ENCODE measurements at places on chromosomes 1 and 21.

- no peak for DNase-seq
Observed at GRCh38 chr1:151158751-151159251, 2.4 kb downstream of the TNFAIP8L2 start.

DNA sequence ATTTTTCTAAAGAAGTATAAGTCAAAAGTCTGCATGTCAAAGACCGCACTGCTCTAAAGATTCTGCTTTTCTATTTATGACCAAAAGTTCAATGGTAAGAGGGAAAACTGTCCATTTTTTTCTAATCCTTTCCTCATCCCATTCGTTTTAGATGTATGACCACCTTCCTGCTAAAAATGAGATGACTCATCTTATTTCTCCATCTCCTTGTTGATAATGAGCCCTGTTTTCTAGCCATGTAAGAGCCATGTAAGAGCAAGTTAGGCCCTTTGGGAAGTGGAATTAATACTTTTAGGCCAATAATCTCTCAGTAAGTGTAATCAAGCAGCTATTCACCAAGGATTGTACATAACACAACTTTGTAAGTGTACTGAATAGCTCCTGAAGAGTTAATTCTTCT is 475.6 kb upstream of the B3GALT2 start:
- DNase-seq = no peak

- no peak for DNase-seq
Observed at GRCh38 chr1:239006276-239006675, 380.1 kb upstream of the CHRM3 start.

DNA sequence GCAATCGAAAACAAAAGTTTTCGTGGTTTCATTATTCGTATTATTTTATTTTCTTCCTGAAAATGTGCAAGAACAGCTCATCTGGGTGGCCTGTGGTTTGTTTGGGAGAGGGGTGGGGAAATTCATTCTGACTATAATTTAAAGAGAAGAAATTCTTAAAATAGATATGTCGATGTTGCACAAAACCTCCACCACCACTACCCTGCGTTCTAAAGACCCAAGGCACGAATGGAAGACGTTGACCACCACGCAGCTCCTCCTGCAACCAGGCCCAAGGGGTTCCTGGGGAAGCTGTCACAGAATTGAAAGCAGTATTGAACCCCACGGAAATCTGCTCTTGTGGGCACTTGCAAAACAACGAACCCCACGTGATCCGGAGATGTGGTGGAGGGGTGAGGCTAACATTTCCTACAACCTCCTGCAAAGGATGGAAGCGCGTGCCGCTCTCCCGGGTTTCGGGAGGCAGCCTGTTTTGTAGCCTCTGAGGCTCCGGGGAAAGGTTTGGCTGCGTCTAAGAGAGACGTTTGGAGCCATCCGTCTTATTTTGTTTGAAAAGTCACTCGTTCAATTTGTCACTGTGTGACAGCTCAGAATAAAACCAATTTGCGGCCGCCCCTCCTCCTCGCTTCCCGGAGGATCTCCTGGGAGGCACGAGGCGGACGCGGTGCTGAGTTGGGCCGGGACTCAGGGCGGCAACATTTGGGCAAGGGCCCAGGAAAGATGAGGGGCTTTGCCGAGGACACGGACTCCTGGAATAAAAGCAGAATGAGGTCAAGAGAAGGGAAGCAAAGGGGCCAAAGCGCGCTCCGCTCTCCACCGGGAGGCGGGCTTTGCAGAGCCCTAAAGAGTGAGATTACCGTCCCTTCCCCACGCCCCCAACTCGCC is 810 bp upstream of the HLX start:
- no peak for DNase-seq

GRCh38 chr1:246947255-246947654 is 15.5 kb upstream of the AHCTF1 start:
- DNase-seq = no peak

- no peak for DNase-seq
Observed at GRCh38 chr1:78009276-78009675, 4.5 kb downstream of the DNAJB4 start.

GRCh38 chr1:238153939-238154338 is 263.2 kb upstream of the ZP4 start:
- DNase-seq = no peak

DNA sequence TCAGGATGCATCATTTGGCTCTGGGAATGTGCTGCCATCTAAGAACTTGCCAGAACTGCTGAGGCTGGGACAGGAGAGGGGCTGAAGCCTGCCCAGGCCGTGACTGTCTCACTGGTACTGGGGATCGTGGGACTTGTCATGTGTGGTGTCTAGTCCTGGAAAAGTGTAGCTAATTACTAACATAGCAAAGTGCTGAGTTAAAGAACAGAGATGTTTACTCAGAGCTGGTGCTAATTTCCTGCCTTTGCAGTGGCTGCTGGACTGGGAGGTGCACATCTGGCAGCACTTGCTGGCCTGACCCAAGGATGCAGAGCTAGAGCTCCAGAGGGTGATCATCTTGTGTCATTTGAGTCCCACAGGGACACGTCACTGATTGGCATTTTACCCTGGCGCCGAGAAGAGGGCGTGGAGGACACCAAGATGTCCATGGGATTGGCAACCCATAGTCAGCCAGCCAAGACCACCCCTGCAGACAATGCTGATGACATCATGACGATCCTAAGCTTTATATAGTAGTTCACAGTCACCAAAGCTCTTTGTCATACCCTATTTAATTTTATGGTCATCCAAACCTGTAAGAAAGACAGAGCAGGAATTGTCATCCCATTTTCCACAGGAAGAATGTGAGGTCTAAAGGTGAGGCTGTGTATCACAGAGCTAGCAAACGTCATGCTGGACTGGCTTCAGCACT is 110.1 kb upstream of the SLC44A3 start:
- DNase-seq = no peak

GRCh38 chr1:70840260-70840953 is 207.2 kb downstream of the PTGER3 start:
- no peak for DNase-seq

GRCh38 chr1:242836423-242836822 is 311.9 kb upstream of the PLD5 start:
- DNase-seq = no peak

DNA sequence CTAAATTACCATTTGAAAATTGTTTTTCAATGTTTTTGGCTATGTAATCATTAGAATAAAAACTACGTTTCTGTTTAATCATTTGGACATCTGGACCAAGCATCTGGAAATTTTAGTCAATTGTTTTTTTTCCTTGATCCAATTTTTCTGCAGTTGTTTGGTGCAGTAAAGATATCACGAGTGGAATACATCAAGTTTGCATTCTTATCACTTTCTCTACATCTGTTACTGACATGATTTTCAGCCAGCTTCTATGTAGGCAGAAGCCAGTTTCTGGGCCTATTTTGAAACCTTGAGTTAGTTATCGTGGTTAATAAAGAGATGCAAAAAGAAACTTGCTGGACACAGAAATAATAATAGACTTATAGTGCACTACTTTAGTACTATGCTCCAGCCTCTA is 277.9 kb upstream of the ADAMTS5 start:
- DNase-seq = no peak

GRCh38 chr21:38796424-38796823 is 9.3 kb upstream of the ETS2 start:
- DNase-seq = no peak

DNA sequence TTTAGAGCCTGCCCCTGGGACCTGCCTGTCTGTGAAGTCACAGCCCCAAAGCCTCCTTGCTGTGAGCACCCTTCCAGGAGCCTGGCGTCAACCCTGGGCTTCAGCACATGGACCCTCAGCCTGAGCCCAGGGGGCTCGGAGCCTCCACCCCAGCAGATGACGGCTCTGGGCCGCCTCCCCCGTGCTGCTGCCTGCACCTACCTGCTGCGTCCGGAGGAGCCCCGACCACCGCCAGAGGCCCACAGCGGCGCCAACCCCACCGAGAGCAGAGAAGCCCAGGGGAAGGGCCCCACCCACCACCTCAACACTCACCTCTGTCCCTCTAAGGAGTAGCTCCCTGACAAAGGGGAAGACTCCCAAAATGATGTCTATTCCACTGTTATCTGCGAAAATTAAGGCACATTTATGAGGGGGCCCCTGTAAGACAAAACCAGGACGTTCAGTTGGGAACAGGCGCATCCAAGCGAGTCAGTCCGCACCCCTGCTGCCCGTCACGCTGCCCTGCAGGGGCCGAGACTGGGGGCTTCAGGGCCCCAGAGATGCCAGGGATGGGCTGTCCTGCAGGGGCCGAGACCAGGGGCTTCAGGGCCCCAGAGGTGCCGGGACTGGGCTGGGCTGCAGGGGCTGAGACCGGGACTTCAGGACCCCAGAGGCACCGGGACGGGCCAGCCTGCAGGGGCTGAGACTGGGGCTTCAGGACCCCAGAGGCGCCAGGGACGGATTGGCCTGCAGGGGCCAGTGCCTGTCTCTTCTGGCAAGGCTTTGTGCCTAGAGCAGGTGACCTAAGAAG is 15.8 kb downstream of the PANK4 start:
- no peak for DNase-seq

- no peak for DNase-seq
Observed at GRCh38 chr1:225593414-225593813, 59.5 kb downstream of the ENAH start.

- no peak for DNase-seq
Observed at GRCh38 chr1:96096613-96097321, 624.8 kb upstream of the PTBP2 start.

- DNase-seq = no peak
Observed at GRCh38 chr1:20308569-20308968, 17.9 kb downstream of the VWA5B1 start.

Measured in muscle of back (tissue), 13 donors.